ENCODE measurements at places on chromosomes 2 and 18.
A peak's percentile ranks its signal among the peaks of the same experiment; 100 is the strongest.

- DNase-seq, result no peak
Observed at GRCh38 chr2:168165397-168165796, 82.0 kb downstream of the STK39 start.

DNA sequence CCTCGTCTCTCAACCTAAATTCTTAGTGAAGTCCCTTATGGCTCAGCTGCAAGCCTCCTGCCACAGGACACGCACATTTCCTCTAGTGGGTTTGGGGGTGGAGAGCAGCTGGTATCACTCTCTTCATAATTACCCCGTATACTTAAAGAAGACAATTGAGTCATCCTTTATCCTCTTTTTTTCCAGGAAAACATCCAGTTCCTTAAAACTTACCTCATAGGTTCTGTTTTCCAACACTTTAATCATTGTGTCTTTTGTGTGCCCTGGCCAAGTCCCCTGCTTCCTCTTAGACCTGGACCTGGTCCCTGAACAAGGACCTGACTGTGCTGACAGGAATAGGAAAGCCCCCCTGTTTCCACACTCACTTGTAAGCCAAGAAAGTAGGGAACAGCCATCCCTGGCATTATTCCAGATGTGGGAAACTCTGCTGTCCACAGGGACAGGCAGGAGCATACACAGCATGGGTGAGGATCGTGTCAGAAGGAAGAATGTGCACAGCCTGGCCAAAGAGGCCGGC, 42.3 kb upstream of the MYO1B start:
- no peak for DNase-seq

- no peak for DNase-seq
Observed at GRCh38 chr2:69997015-69997830, 35.8 kb upstream of the ASPRV1 start.

GRCh38 chr2:190766595-190766994, 114.0 kb upstream of the GLS start:
- DNase-seq, result no peak

DNA sequence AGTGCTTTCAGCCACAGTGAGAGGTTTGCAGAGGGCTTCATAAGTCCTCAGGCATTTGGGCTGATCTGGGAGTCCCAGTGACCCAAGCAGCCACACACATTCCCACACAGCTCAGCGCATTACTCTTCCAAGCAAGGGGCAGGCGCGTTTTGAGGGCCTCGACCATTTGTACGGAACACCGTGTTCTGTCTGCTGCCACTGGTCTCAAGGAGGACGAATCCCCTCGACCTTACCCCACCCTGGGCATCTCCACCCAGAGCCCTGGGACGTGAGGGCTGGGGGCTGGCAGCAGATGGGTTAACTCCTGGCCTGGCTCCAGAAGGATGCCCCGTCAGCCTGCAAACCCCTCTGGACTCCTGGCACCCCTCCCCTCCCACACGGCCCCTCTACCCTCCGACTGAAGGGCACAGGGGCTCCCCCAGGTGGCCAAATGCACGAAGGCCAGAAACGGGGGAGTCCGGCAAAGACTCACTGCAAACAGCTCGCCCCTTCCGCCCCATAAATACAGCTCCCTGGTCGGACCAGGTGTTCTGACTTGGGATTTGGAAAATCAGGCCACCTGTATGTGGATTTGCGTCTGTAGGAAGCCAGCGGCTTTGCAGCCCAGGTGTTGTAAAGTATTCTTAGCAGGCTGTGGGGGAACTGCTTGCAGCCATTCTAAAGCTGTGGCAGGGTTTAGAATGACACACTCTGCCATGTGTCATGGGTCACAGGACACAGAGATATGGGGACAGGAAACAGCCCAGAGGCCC, 33.6 kb upstream of the PTMA start:
- no peak for DNase-seq

DNA sequence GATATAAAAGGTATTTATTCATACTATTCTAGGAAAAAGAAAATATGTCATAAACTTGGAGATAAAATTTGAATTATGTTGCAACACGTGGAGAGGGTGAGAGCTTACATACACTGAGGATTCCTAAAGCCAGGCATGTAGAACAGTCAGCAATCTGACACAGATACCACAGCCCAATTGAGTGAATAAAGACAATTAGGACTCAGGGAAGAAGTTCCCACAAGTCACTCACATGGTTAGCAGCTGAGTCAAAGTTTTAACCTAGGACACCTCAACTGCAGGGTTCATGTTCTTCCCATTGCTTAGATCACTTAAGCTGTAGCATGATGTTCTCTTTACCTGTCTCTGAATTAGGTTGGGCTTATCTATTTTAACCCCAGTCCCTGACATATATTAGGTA, 189.5 kb downstream of the CMPK2 start:
- no peak for DNase-seq

DNA sequence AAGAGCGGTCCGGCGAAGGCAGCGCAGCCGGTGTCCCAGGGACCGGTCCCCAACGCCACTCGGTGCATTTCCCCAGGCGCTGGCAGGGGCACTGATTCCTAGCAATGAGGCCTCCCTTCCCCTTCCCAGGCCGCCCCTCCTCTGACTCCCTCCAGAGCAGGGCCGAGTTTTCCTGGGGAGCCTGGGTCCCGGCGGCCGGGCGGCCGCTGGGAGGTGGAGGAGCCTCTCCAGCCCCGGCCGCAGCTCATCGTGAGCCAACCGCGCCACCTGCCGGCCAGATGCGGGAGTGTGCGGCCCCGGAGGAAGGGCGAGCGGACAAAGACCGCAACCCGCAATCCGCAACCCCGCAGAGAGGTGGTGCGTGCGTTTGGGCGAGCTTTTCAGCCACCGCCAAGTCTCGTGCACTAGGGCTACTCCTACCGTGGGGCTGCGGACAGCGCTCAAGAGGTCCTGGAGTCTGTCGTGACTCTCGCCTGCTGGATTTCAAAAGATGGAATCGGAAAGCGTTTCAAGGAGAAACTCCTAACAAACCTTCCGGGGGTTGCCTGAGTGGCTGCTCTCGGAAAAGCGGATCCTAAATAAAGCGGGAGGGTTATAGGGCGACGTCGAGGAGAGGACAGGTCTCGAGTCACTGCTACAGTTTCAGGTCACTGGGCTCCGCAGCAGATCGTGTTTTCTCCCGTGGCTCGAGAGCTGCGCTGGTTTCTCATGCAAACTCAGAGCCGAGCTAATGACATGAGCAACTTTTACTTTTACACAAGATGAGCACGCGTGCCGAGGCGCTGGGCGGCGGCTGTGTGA, 1.5 kb upstream of the EPHA4 start:
- DNase-seq, result peak; percentile 47

DNA sequence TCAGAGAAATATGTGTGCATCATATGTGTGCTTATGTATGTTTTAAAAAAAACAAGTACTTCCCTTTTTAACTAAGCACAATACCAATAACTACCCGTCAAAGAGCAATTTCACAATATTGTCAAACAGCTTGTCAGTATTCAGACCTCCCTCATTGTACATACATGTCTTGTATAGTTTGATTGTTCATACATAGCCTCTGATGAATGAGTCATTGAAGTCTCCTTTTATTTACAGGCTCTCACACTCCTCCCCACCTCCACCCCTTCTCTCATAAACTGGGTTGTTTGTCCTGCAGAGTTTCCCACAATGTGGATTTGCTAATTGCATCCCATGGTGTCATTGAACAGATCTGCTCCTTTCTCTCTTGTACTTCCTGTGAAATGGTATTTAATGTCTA, 132.8 kb upstream of the L3MBTL4 start:
- no peak for DNase-seq

DNA sequence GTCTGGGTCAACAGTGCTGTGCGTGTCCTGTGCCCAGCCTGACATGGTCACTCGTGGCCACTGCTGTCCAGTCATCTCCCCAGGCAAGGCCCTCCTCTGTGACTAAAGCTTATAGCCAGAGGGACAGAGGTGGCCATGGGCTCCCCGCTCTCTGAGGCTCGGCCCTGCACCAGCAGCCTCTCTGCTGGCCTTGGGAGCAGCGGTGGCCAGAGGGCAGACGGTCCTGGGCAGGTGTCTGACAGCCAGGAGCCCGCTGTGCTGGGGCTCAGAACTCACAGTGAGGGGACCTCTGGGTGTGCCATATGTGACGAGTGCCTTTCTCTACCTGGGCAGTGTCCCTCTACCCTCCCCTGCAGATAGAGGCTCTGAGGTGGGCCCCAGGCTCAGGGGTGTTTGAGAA, 98.7 kb downstream of the FAM210A start:
- no peak for DNase-seq

- no peak for DNase-seq
Observed at GRCh38 chr18:54845787-54846186, 17.5 kb downstream of the RAB27B start.

GRCh38 chr2:232723027-232723426, 25.9 kb downstream of the GIGYF2 start:
- DNase-seq, result no peak

DNA sequence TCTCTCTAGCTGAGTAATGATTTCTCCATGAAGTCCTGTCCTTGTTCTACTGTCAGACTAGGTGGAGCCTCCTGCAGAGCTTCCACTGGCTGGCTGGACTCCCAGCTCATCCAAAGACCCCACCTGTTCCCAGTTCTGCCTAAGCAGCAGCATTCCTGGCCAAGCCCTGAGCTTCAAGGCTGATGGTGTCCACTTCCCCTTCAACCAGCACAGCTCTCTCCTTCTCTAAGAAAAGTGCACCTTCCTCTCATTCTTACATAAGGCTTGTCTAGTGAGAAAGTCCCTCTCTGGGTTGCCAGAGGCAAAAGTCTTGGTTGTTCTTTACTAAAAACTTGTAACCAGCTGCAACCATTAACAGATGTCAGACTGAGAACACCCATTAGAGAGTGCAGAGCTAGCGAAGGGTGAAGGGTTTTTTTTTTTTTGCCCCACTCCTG, 58.9 kb downstream of the CXCR4 start:
- no peak for DNase-seq

DNA sequence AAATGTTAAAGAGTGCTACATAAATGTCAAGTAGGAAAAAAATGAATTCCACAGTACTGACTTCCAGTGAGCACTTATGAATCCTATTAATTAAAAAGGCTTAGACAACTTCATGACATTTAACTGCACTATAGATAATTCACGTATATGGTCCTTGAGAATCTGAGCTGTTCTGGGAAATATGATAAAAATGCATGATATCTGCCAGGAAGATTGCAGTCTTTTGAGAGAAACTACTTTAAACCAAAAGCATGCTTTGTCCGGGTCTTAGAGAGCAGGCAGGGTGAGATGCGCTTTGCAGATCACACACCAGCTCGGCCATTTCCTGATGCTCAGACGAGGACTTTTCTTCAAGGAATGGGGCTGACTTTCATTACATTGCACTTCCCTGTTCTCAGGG, 42.6 kb downstream of the CMPK2 start:
- no peak for DNase-seq

DNA sequence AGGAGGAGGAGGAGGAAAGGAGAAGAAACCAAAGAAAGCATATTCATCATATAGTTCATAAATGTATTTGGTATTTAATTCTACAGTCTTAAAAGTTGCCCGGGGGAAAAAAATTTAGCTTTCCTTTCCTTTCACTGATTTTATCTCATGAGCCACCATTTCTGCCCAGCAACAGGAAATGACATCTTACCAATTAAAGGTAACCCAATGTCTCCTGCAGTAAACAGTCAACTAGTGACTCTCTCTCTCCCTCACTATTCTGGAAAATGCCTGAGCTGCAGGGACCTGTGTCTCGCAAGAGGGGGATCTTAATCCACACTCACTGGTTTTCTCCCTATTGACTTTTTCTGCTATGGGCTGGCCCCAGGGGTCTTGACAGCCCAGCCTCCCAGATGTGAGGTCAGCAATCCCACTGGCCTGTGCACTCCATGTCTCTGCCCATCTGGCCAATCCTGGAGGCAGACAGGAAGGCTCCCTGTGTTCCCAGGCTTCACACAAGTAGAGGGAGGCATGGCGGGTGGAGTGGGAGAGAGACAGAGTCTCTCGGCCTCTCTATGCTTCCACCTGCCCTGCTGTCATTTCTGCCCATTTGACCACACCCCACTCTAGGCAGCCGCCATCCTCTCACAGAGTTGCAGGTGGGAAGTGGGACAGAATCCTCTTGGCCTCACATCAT, 85.4 kb upstream of the CABLES1 start:
- DNase-seq, result no peak

DNA sequence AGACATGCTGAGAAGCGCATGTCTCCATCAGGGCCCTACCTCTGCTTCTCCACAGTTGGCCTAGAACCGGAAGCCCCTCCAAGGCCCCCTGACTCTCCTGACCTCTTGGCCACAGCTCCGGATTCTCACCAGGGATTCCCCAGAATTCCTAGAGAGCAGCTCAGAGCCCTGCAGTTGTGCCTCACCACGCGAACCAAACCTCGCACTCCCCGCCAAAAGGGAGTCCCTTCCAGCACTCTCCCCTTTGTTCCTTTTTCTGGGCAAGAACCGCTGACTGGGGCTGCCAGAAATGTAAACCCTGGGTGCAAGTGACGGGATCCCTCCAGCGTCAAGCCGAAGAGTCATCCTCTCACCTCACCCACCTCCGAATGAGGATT, 36.7 kb downstream of the AFF3 start:
- no peak for DNase-seq

DNA sequence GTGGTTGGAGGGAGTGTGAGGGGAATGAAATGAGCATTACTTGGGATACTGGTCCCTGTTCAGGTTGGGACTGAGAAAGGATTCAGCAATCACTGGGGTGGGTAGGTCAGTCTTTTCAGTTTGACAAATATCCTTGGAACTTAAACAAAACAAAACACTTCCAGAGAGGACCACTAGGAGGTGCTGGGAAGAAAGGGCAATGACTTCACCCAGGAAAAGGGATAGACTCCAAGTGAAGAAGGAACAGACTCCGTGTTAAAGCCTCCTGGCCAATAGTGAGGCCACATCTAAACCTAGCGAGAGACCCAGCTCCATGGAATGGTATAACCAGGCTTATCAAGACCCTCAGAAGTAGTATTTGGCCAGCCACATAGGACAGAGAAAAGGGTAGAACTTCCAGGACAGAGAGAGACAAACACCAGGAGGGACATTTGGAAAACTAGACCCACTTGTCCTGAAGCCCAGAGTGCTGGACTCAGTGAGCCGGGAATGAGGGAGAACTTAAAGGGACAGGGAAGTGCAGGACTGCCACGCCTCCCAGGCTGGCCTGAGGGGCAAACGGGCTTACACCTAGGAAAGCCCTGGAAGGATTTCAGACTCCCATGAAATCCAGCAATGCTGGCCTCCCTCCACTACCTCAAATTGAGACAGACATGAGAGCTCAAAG, 19.6 kb upstream of the KCNG3 start:
- DNase-seq, result no peak

GRCh38 chr2:65781756-65782155, 349.4 kb upstream of the SPRED2 start:
- no peak for DNase-seq

DNA sequence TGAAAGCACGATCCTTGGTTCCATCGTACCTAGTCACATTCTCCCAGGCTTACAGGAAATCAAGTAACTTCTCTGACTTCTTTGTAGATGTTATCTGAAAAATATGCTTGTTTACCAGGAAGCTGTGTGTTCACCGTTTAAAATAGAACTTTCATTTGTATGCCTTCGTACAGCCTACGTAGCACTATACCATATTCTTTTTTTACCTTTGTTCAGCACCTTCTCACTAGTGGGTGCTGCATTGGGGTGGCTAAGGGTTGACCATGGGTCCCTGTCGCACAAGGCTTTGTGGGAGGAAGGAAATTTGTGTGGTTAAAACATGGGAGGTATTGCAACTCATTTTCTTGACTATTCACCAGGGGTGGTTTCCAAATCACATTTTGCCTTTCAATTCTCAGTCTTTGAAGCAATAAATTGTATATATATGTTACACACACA, 16.6 kb downstream of the MALT1 start:
- no peak for DNase-seq
